ENCODE measurements at places on chromosomes 16 and 17.

GRCh38 chr17:7042501-7043181, 1.3 kb downstream of the SLC16A11 start:
- no peak for DNase-seq

DNA sequence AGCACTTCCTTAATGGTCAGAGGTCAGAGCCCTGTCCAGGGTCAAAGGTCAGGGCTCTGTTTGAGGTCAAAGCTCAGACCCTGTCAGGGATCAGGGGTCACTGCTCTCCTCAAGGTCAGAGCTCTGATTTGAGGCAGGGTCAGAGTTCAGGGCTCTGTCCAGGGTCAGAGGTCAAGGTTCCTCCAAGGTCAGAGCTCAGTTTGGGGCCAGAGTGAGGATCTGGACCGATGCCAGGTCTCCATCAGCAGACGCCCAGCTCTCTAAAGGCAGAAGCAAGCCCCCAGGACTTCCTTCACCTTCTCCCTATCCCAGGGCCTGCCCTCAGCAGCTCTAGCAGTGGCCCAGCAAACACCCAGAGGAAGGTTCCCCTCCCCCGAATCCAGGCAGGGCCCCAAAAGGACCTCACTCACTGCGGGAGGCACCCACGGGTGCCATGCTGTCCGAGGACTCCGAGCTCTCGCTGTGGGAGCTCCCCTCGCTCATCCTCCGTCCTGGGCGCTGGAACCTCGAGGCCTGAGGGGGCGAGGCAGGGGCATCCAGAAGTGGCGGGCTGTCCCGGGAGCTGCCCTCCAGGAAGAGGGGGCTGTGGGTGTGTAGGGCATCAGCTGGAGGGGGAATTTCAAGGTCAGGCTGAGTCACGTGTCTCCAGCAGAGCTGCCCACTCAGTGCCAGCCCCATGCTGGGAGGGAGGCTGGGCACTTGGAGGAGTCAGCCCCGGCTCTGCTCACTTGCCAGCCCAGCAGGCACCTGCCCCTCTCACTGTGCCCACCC, 26.7 kb downstream of the PIMREG start:
- no peak for DNase-seq

GRCh38 chr17:73620414-73620813, 23.8 kb downstream of the SDK2 start:
- no peak for DNase-seq

GRCh38 chr16:24713379-24713778, 16.1 kb upstream of the TNRC6A start:
- no peak for DNase-seq

DNA sequence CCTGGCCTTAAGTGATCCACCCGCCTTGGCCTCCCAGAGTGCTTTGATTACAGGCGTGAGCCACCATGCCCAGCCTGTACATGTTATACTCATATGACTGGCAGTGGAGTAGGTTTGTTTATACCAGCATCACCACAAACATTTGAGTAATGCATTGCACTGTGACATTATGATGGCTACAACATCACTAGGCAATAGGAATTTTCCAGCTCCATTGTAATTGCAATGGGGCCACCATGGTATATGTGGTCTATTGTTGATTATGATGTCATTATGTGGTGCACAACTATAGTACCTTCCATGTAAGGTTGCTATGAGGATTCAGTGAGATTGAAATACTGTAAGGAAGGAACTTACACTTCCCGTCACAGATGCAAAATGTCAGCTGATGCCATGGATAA, 168.9 kb downstream of the COPRS start:
- DNase-seq, result no peak

GRCh38 chr16:3198334-3199072, 10.5 kb downstream of the OR1F1 start:
- DNase-seq, result no peak

DNA sequence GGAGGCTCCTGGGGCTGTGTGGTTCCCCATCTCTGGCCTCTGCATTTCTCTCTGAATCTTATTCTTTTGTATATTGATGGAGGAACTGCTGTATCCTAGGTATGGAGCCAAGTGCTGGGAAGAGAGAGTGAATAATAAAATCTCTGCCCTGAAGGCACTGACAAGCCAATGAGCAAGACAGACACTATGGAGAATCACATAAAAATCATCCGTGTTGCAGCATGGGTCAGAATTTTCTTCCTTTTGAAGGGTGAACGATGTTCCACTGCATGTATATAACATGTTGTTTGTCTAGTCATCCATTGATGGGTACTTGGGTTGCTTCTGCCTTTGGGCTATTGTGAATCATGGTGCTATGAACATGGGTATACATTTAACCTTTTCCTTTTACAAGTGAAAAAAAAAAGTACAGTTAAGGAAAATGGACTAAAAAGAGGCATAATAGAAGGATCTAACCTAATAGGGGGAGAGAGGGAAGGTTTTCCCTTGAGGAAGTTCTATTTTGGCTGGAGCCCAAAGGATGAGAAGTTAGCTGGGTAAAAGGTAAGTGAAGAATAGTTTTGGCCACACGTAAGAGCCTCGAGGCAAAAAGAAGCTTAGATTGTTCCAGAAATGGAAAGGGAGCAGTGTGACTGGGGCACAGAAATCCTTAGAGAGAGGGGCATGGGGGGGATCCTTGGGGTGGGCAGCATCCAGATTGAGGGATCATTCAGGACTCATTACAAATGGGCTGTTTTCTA, 32.3 kb upstream of the GNA13 start:
- no peak for DNase-seq

GRCh38 chr17:66487981-66488468, 185.6 kb downstream of the PRKCA start:
- DNase-seq, result no peak

DNA sequence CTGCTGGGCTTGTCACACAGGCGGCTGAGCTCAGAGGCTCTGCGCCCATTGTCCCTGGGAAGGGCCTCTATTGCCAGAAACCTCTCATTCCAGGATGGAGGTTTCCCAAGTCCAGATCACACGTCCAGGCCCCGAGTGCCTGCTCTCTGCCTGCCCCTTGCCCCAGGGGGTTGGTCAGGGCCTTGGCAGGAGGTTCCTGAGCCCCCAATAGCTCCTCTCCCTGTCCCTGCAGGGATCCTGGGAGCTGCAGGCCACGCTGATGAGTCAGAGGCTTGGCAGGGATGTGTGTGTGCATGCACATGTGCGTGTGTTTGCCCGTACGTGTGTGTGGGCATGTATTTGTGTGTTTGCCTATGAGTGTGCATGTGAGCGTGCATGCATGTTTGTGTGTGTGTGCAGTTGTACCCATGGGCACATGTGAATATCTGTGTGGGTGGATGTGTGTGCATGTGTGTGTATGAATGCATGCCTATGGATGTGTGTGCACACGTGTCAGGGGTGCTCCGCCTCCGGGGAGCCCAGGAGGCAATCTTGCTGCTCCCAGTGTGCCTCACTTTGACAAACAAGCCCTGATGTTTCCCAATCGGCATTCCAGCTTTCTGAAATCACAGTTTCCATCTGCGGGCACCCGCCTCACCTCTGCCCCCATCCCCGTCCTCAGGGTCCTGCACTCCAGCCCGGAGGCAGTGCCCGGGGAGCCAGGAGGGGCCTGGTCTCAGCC, 98.4 kb upstream of the GSE1 start:
- DNase-seq, result no peak

DNA sequence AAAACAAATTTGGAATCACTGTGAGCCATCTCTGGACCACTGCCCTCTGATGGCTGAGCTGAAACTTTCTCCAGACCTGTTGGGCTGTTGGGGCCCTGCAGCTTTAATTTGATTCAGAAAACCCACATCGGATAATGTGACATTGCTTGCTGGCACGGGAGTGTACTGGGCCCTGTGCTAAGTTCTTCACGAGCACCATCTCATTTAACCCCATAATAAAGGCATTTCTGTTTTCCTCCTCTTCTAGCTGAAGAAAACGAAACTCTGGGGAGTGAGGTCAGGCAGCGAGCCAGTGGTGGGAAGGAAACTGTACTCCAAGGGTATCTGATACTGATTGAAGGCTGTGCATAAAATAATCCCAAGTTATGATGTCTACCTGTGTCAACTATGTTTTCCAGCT, 34.5 kb upstream of the TNRC6A start:
- DNase-seq, result no peak

DNA sequence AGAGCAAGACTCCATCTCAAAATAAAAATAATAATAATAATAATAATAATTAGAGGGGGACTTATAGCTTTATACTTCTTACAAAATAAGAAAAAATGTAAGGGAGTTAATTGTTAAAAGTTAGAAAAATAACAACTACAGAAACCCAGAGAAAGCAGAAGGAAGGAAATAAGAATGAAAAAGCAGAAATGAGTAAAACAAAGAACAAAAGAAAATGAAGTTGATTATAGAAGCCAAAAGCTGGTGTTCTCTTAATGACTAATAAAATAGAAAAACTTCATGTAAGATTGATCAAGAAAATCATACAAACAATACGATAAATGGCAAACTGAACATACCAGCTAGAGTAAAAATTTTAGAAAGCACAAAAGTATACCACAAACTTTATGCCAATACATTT, 6.8 kb upstream of the NSMCE1 start:
- no peak for DNase-seq
